Activated effector memory CD4-positive, alpha-beta T cell treated with Interleukin-2 at 50 U/mL for 16 hours (primary cell): ENCODE measurements at places on chromosomes 6 and 20.

DNA sequence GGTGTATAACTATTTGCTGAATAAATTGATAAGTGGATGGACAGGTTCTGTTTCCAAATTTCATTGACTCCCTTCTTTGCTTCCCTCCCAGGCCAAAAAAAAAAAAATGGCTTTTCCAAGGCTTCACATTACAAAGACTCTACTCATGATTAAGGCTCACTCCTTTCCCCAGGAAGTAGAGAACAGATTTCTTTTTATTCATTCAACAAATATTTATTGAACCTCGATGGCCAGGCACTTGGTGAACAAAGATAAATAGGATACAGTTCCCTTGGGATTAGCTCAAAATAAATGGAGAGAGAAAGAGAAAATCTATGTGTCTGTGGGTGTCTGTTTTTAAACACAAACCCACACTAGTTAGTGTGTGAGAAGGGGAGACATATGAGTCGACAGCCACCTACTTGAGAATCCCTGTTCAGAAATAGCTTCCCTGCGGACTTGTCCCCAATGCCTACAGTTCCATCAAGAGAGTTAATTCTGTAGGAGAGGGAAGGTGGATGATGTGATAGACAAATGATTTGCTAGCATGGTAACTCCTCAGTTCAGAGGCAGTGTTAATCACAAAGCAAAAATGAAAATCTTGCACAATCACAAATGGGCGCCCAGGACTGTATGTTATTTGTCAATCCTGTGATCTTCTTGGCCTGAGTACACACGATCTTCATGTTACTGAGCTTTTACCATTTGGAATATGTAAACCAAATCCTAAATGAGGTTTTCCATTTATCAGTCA is 20.3 kb downstream of the TRAF3IP2 start:
- no peak for DNase-seq

DNA sequence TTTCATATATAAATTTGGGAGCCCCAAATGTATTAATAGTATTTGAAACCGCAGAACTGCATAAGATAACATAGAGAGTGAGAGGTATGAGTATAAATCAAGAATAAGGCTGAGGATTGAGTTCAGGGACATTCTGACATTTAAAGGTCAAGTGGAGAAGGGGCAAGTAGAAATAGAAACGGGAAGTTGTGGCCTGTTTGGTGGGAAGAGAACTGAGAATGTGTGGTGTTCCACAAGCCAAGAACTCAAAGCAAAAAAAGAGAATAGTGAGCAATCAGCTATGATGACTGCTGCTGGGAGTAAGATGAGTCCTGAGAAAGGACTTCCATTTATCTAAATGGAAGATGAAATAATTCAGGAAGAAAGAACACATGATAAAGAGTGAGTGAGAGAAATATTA is 418.4 kb downstream of the CD109 start:
- DNase-seq: no peak

DNA sequence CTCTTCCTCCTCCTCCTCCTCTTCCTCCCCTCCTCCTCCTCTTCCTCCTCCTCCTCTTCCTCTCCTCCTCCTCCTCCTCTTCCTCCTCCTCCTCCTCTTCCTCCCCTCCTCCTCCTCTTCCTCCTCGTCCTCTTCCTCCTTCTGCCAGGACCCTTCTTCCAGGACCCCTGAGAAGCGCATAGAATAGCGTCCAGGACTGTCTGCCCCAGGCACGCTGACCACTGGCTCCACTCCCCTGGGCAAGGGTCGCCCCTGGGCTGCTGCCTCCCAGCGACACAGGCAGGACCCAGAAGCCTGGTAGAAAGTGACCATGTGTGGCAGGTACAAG is 42.4 kb upstream of the BHLHE23 start:
- no peak for DNase-seq

DNA sequence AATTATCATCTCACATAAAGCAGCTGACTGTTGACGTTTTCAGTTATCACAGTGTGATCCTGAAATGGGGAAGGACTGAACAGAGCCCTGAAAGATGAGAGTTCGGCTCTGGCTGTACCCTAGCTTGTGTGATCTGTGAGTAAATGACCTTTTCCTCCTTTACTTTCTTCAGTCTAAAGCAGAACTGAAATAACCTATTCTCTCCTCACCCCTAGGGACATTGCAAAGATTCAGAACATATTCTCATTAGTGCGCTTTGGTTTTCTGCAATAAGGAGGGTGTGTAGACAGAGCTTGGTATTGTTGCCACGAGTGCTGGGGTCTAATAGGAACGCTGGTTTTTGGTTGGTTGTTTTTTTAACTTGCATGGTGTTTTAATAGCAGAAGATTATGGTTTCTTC is 16.7 kb downstream of the FARS2 start:
- DNase-seq: no peak

GRCh38 chr6:134379076-134379475 is 61.2 kb upstream of the SGK1 start:
- DNase-seq: no peak

DNA sequence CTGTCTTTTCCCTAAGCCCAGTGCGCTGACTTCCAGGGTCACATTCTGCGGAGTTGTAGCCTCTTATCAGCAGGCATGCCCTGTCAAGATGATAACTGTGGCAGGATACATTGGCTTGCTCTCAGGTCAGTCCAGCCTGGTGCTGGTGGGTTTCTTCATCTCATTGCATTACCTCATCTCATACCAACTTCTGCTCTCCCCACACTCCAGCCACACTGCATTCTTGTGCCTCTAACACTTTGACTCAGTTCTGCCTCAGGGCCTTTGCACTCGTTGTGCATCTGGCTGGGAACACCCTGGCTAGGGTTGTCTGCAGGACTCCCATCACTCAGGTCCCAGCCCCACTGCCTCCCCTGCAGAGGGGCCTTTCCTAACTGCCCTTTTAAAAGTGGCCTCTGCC is 110.3 kb upstream of the BACH2 start:
- no peak for DNase-seq

GRCh38 chr20:57473246-57474048 is 51.5 kb downstream of the CTCFL start:
- no peak for DNase-seq

DNA sequence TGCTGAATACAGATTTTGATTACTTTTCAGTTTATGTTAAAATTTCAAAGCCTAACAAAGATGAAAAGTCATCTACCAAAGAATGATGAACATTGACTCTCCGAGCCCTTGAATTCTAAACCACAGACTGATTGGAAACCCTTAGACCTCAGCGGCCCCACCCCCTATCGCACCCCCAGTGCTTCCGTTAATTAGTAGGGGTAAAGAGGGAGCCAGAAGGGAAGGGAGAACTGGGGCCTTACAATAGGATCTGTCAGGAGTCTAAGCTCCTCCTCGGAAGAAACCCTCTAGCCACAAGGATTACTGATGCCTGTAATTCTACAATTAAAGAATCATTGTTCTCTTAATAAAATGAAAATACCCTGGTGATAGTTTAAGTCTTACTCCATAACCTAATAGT is 79.7 kb upstream of the JARID2 start:
- no peak for DNase-seq

DNA sequence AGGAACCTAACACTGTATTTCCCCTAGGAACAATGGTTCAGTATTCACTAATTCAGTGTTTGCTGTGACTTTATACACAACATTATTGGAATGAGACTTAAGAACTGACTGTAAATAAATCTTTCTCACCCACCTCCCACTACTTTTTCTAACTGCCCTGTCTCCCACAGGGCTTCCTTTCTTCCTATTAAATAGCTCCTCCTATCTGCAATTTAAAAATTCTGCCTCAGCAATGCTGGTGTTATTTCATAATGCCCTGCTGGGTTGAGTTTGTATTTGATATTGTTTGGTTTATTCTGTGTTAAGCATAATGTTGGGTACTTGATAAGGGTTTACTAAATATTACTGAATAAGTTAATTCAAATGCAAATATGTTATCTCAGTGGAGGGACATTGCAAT is 573.1 kb upstream of the RNF217 start:
- DNase-seq: no peak

DNA sequence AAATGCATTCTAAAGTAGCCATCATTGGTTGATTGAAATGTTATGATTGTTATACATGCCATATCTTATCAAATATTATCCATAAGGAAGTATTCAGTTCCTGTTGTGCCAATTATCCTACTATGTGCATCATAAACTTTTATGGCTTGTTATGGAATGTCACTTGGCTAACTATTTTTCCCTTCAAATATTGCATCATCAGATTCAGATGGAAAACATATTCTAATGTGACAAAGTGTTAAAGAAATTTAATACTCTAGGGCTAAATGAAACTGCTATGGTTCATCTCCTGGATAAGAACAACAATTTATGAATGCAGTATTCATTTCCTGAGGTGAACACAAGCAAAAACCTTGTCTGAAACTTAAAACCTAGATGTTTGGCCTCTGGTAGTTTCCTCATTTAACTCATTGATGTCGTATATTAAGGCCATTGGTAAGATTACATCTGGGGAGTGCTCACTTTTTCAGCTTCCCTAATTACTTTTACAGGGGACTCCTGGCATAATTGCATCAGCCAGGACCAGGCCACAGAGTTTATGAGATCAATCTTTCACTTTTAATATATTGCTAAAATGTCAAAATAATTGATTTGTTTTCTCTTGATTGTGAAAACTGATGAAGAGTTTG is 134.9 kb upstream of the CEP162 start:
- DNase-seq: no peak

DNA sequence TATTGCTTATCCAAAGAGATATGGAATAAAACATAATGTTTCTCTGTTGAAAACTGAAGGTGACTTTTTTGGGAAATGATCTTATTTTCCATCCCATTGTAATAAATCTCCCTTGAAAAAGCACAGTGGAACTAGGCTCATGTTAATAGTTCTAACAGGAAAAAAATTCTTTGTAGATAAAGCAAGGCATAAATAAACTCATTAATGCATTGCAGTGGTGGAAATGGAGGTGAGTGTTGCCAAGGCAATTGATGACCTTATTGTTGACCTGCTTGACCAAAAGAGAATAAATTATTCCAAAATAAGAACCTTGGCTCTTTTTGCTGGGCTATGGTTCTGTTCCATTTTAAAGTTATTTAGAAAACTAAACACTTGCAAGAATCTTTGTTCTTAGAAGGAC is 55.2 kb downstream of the TRMT11 start:
- no peak for DNase-seq

DNA sequence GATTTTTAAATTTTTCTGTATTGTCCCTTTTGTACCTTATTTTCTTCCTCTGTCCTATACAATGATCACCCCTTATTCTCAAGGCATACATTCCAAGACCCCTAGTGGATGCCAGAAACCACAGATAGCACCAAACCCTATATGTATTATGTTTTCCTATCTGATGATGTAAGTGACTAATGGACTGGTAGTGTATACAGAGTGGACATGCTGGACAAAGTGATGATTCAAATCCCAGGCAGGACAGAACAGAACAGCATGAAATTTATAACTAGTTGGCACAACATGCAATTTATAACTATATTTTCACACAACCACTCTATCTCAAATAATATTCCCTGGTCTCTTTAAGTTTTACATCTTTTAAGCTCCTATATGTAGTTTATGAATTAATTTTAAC is 205.6 kb upstream of the FLRT3 start:
- DNase-seq: no peak

DNA sequence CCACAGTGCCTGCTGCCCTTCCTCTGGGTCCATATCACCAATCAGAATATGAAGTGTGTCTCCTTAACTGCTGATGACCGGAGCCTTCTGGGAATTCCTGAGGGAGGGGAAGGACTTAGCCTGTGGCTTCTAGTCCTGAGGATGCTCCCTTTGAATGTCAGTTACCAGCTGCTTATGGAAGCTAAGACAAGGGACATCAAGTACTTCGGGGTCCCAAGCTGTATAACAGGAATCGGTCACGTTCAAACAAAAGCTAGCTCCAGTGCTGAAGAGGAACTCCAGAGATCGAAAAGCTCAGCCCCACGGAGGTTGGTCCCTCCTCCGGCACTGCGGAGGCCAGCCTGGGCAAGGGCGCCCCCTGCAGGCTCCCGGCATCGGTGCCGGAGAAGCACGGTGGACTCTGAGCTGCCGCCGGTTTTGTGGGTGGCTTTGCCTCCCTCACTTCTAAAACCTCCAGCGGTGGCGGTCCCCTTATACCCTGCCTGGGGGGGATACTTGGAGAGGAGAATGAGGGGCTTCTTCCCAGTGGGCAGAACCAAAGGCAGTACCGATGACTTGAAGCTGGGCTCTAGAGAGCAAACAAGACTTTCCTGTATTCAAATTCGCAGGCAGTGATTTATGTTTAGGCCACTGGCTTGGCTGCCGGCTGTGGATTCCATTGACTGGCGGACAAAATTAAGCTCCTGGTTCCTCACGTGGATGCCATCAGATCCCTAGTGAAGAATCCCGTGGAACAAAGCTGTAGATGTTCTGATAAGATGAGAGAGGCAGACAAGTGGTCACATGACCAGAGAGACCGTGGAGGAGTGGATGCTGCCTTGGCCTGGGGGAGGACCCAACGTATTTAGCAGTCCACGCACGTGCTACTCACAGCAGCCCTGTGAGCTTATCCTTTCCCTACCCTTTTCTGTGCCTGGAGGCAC is 16.2 kb upstream of the UBR2 start:
- DNase-seq: peak; percentile 79

DNA sequence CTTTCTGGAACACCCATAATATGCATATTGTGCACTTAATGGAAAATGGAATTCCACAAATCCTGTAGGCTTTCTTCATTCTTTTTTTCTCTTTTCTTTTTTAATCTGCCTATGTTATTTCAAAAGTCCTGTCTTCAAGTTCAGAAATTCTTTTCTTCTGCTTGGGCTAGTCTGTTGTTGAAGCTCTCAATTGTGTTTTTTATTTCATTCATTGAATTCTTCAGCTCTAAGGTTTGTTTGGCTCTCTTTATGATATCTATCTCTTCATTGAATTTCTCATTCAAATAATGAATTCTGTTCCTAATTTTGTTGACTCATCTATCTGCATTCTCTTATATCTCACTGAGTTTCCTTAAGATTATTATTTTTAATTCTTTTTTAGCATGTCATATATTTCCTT is 10.1 kb downstream of the SPINT4 start:
- no peak for DNase-seq

- DNase-seq: no peak
Measured at GRCh38 chr6:142816486-142816885, 128.5 kb downstream of the HIVEP2 start.

GRCh38 chr6:7264041-7264440 is 49.0 kb downstream of the SSR1 start:
- no peak for DNase-seq

GRCh38 chr6:124200661-124201060 is 397.0 kb downstream of the NKAIN2 start:
- no peak for DNase-seq

DNA sequence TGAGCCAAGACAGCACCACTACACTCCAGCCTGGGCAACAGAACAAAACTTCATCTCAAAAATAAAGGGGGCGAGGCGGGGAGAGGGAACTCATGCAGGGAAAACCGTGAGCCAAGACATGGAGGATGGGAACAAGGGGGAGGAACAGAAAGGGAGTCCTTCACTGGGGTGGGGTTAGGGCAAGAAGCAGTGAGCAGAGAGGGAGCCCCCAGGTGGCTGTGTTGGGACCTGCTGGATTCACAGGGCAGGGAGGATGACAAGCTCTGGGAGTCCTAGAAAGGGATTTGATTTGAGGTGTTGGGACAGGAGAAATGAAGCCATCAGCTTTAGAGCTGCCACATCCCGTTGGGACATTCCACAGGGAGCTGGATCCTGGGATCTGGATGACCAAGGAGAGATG is 90.6 kb upstream of the TOP1 start:
- no peak for DNase-seq

GRCh38 chr6:135465903-135466302 is 31.6 kb downstream of the AHI1 start:
- no peak for DNase-seq
